ENCODE measurements at places on chromosomes 16 and 17. TPM values are rescaled to one million over a fixed set of nuclear protein-coding genes. Genes with fewer than 3 reads are reported as not detected.
A peak's percentile ranks its signal among the peaks of the same experiment; 100 is the strongest.

The MTHFSD gene
- 18.5 TPM for total RNA-seq

DNA sequence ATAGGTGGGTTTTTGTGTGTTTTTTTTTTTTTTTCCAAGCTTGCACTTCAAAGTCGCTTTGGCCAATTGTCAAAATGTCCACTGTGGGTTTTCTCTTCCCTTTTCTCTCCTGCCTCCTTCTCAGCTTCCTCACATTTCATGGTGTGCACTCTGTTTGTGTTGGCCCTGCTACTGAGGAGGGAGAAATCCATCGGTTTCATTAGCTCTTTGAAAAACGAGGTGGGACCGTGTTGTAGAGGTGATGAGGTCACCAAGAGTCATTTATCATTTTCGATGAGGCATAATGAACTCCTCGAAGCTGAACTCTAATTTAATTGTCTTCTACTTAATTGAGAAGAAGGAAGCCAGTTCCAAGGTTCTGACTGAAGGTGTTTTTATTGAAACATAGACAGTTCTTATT, 174.4 kb upstream of the TOX3 start:
- DNase-seq: no peak

GRCh38 chr16:28188085-28188916, 23.5 kb downstream of the XPO6 start:
- no peak for DNase-seq

GRCh38 chr16:75398333-75398732, 35.0 kb downstream of the CFDP1 start:
- DNase-seq: no peak

GRCh38 chr17:65193716-65194293, 56.6 kb downstream of the RGS9 start:
- DNase-seq: no peak

- no peak for DNase-seq
Measured at GRCh38 chr16:28126684-28127620, 63.4 kb upstream of the GSG1L start.

The NDE1 gene
- 23.4 TPM for total RNA-seq

DNA sequence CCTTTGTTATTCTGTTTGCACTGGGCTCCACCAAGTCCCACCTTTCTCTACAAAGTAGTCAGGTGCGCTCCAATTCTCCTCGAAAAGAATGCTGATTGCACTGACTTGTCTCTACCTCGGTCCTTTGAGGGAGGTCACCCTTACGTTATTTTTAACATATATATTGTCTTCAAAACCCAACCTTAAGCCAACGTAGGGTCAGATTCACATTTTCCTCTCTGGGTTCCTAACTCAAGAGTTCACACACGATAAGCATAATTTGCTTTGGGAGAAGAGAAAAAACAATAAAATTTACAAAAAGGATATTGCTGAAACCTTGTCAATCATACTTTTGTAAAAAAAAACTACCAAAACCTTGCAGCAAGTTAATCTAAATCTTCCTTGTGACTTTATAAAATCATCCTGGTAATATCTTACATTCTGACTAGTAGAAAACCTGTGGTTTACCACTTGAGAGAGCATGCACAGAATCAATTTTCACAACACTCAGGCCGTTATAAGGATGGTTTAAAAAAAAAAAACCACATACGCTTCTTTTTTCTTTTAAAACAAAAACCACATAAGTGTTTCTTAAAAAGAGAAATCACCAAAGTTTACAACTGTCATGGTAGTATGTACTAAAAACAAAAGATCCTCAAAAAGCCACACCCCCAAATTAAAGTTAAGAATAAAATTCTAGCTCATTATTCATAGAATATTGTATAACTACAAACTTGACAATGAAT, 72.2 kb upstream of the TRAP1 start:
- DNase-seq: peak; percentile 30

The CPNE7 gene
- total RNA-seq: 45.5 TPM

DNA sequence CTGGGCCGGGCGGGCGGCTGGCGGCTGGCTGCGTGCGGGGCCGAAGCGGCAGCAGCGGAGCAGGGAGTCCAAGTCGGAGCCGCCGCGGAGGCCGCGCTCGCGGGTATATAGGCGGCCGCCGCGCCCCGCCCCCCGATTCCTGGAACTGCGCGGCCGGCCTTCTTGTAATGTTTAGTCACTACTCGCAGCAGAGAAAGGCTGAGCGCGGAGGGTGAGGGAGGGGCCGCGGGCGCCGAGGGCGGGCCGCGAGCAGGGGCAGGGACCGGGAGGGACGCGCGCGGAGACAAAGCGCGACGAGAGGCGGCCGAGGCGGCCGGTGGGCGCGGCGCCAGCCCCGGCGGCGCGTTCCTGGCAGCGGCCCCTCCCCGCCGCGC, at the start of gene SOCS3:
TSS of gene SOCS3 (minus strand) at position 81 of the 374 bp plus-strand sequence. CDS start 982 bp downstream, outside the sequence.
- peak; percentile 85 for DNase-seq

GRCh38 chr17:79549141-79549915, 61.5 kb downstream of the RBFOX3 start:
- no peak for DNase-seq

DNA sequence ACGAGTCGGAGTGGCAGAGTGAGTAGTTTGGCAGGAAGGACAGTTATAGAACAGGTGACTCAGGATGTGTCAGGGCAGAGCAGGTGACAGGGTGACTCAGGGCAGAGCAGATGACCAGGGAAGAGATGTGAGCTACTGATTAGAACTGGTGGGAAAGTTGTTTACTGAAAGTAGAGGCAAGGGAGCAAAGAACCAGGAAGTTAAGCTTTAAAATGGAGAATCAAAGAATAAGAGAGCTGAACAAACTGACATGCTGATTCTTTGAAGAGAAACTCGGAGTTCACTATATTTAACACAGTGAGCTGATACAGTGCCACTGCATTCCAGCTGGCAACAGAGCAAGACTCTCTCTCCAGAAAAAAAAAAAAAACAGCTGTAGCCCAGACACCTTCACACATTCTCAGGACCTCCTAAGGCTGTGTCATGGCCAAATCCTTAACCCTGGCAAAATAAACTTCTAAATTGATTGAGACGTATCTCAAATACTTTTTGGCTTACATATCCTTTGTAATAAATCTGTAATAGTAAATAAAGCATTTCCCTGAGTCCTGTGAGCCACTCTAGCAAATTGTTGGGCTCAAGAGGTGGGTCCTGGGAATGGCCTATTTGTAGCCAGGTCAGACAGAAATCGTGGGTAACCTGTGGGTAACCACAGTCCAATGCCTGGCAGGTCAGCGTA, 12.3 kb upstream of the UBE2I start:
- peak; percentile 91 for DNase-seq

GRCh38 chr16:75022567-75022966, 23.7 kb downstream of the ZNRF1 start:
- no peak for DNase-seq

DNA sequence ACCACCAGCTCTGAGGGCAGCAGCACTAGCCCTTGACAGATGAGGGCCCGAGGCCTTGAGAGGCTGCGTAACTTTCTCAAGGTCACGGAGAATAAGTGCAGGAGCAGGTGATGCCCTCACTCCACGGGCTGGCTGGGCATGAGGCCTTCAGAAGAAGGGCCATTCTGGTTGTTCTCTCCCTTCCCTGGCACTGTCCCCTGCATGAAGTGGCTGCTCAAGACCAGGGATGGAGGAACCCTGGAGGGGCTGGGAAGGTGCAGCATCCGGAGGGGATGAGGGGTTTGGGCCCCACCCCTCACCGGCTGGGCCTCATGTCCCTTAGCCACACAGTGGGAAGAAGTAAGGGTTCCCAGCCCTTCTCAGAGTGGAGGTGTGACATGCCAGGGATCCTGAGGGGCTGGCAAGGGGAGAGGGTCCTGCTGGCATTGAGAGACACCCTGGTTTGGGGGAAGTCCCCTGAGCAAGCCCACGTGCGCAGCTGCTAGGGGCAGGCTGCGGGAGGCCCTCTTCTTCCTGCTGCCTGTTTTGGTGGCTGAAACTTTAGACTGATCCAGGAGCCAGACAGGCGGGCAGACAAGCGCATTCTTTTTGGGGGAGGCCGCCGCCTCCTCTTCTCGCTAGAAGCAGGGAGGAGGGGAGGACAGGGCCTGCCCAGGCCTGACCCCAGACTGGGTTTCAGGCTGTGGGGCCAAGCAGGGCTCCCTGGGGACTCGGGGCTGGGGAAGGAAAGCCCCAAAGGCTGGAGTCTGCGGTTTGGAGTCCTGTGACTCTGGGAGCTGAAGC, 74.0 kb downstream of the N4BP1 start:
- no peak for DNase-seq

GRCh38 chr17:6677158-6677831, 25.7 kb downstream of the C17orf100 start:
- DNase-seq: peak; percentile 36

GRCh38 chr17:49910094-49910857, 58.7 kb upstream of the DLX4 start:
- DNase-seq: peak; percentile 10

DNA sequence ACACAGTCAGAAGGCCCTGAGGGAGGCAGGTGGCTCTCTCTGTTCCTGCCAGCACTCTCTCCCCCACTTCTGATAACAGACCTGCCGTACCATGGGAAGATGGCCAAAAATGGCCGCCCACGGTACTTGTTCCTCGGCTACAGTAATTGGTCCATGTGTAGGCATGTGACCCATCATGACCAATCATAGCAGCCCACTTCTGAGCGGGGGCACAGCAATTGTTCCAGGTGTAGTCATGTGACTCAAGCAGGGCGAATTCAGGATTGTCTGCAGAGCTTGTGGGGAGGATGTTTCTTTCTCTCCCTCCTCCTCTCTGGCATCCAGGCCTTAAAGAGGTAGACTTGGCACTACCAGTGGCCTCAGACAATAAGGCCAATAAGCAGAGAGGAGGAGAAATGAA, 250.4 kb downstream of the MRTFB start:
- no peak for DNase-seq

DNA sequence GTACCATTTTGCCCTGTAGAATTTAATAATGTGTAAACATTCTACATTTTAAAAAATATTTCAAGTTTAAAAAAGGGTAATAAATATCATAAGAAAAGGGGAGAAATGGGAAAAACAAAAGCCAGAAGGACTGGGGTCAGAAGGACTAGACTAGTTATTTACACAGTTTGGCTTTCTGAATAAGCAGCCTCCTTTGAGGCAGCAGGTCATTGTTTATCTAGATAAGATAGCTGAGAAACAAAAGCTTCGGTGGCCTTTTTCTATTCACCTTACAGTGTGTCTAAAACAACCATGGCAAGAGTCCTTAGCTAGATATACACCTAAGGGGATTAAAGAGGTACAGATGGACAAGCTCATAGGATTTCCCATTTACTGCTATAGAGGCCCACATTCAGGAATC, 396.5 kb upstream of the PMFBP1 start:
- no peak for DNase-seq

GRCh38 chr17:57284984-57285646, 28.8 kb downstream of the MSI2 start:
- no peak for DNase-seq

- DNase-seq: no peak
Measured at GRCh38 chr17:8044819-8045810, 6.3 kb downstream of the ALOX15B start.

The DNAH3 gene
- not detected for total RNA-seq

GRCh38 chr17:63622574-63623390, 565 bp downstream of the MAP3K3 start:
- peak; percentile 16 for DNase-seq

- no peak for DNase-seq
Measured at GRCh38 chr17:72978593-72979218, 113.8 kb downstream of the SLC39A11 start.

DNA sequence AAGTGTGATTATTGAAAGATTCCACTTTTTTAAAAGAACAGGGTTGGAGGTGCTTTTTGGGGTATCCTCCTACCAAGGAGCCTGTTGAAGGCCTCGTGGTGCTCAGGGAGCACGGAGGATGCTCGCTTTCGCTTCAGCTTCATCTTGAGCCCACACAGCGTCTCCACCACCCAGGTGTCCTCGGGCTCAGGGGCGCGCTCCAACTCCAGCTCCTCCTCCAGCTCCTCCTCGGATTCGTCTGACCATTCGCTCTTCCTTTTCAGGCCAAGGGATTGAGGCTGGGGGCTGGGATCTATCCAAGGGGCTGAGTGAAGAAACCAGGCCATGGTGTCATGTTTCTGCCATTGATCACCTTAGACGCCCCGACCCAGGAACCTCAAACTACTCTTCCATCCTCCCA, 1.2 kb downstream of the SPDYE4 start:
- DNase-seq: no peak

DNA sequence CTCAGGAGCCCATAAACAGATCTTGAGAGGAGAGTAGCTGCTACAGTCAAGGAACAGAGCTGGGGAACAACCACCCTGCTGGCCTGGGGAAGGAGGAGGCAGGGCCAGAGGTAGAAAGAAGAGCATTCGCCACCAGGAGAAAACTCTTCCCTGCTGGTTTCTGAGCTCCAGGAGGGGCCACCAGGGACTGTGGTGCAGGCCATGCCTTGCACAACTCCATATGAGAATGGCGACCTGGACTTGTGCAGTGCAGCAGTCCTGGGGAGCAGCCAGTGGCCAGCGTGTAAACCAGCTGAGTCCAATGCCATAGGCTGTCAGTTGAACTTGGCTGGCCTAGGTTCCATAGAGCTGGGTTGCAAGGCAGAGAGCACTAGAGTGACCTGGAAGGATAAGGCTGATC, 11.6 kb downstream of the SLC13A2 start:
- no peak for DNase-seq

The DYNLL2 gene
- total RNA-seq: 20.7 TPM

DNA sequence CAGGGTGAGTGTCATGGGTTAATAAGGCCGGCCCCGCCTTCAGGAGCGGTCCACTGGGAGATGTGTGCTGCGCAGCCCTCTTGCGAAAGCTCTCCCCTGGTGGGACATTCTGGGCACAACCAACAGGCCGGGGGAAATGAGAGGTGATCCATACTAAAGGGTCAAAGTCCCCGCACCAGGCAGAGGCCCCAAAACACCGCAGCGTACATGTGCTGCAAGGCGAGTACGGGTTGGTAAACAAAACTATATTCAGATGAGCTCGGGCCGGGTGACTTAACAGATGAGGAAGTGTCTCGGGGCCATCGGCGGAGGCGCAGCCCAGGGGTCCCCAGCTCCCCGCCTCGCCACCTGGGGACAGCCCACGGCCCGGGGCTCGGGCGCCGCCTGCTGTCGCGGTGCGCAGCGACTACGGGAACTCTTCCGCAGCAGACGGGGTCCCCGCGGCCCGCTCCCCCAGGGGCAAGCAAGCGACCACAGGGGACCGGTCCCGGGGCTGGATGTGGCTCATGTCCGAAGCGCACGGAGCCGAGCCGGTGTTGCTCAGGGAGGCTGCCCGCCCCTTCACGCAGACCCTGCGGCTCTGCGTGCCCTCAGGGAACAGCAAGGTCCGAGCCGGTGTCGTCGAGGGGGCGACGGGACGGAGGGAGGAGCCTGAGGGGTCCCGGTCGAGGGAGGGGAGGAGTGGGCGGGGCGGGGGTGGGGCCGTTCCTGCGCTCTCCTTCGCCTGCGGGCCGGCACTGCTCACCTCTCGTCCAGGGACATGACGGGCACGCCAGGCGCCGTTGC, at the start of gene RAB37:
TSS of gene RAB37 (plus strand) at position 744 of the 786 bp plus-strand sequence. CDS start at position 761, 17 bp downstream.
- no peak for DNase-seq

- DNase-seq: peak; percentile 92
Measured at GRCh38 chr17:78316867-78317789, 42.7 kb downstream of the SOCS3 start.

The PRKCB gene
- total RNA-seq: not detected

The MT3 gene
- total RNA-seq: not detected

The DNAI2 gene
- total RNA-seq: not detected

The EXOC3L1 gene
- 0.35 TPM for total RNA-seq

Measured in renal cortical epithelial cell (primary cell).